ENCODE measurements at places on chromosomes 2 and 18.

DNA sequence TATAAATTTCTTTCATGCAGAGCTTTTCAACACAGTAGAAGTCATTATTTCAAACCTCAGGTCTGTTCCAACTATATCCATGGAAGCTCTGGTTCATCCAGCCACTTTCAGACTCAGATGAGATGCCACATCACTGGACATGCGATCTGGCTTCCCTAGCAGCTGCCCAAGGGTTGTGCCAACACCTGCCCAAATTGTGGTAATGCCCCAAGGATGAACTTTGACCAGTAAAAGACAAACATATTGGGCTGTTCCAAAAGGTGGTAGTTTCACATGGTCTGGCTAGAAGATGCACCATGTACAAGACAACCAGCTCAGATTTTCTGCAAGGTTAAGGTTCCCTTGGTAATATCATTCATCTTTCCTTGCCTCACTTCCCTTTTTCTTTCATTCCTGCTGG, 101.9 kb downstream of the THADA start:
- DNase-seq: no peak

DNA sequence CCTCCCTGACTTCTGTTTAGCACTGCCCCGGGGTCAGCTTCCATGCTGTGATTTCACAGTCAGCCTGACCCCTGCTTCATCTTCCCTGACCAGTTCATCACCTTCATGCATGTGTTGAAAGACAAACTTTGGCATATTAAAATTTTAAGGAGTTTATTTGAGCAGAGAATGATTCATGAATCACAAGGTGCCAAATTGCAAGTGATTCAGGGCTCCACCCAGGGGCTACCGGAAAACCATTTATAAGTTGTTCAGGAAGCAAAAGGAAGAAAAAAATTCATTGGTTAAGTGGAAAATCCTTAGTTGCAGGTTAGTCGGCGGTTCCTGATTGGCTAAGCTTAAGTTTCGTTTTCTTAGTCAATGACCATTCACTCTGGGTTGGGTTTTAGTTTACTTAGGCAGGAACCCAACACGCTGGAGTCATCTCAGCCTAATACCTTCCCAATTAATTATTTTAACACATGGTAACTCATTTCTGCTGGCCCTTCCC, 10.6 kb downstream of the IL1F10 start:
- DNase-seq: no peak

DNA sequence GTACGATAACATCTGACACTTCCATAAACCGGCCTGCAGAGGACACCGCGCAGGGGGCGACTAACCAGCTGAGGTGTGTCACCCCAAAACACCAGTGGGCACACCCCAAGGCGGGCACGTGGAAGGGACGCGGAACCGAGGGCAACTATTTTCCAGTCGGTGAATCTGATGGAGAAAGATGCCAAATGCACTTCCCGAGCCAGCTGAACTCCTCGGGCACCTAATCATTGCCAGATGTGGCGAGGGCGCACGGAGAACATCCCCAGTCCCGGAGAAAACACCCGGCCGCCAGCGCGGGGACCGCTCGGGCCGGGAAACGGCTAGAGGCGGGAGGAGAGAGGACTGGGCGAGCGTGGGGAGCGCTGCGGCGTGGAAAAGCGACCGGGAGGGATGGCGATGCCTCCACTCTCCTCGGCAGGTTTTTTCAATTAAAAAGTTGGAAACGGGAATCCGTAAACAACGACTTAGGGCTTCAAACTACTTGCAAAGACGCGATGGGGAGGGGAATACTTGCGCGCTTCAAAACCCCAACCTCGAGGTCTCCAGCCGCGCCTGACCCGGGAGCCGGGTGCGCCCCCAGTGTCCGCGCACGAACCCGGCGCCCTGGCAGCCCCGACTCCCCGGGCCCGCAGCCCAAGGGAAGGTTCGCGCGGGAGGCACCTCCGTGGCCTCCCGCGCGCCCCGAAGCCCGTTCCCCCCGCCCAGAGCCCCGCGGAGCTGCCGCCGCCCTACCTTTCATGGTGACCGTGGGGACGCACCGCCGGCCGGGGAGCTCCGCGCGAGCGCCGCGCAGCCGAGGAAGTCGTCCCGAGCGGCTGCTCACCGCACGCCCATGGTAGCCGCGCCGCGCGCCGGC, 497 bp downstream of the COLEC12 start:
- no peak for DNase-seq

DNA sequence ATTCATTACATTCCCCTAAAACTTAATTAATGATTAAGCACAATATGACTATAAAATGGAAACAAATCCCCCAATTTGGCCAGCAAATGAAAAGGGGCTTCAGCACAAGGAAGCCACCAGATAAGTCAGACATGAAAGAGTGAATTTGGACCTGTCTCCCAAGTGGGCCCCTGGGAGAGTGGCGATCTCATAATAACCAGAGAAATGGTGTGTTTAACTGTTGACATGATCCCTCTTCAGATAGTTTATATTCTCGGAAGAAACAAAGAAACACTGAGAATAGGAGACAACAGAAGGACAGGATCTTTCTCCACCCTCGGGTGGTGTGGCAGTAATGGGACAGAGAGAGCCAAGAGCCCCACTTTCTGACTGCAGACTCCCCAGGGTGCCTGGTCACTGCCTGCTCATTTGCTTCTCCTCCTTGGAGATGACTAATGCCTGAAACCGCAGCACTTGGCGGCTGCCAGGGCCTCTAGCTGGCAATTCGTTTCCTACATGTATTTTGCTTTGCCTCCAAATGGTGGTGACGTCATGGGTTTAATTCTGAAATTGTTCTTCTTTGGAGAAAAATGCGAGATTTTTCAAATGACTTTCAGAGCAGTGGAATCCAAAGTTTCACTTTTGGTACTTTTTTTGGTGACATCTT, 46.4 kb upstream of the SPP2 start:
- DNase-seq: no peak

- no peak for DNase-seq
These were observed 215.0 kb downstream of the MYCN start for GRCh38 chr2:16155366-16155765.

DNA sequence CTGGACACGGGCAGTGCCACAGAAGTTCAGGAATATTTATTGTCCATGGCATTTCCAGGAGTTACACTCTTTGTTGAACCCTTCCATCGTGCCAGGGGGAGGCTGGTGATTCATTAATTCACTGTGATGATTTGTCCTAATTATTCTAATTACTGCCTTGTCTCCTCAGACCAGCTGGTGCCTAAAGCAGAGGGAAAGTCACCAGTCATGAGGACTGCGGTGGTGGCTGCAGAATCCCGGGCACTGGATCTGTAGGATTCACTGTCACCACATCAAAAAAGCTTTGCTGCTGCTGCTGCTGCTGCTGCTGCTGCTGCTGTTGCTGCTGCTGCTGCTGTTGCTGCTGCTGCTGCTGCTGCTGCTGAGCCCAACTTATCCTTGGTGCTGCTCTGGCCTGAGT, 908.2 kb downstream of the TSN start:
- DNase-seq: no peak

GRCh38 chr18:77567205-77567604, 317.6 kb downstream of the GALR1 start:
- no peak for DNase-seq

DNA sequence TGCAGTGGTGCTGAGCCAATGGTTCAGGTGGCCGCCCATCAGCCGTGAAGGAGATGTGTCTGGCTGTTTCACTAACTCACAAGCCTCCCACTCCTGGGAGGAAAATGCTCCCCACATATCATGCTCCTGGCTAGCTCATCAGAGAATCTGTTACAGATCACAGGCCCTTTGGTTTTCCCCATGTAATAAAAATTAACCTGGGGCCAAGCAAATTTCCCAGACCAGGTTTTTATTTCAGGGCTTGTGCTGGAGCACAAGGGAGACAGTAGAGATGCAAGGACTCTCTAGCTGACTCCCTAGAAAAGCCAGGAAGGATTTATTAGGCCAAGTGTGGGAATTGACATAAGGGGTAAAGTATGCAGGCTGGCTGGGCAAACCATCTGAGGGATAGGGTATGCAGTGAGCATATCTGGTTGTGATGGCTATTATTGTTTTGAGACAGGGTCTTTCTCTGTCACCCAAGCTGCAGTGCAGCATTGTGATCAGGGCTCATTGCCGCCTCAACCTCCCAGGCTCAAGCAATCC, 40.6 kb upstream of the CCBE1 start:
- no peak for DNase-seq

DNA sequence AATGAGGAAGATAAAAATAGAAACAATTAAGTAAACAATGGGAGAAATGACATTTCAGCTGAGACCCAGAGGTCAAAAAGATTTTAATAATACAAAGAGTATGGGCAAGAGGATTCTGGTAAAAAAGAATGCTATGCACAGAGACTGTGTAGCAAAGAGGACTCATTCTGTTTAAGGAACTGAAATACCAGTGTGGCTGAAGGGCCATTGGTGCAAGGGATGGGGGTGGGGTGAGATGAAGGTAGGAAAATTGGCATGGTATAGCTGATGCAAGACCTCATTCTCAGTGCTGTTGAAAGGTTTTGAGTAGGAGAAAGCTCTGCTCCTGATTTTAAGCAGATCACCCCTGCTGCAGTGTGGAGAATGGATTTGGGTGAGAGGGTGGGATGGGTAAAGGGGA, 10.8 kb downstream of the GALNT1 start:
- DNase-seq: no peak

DNA sequence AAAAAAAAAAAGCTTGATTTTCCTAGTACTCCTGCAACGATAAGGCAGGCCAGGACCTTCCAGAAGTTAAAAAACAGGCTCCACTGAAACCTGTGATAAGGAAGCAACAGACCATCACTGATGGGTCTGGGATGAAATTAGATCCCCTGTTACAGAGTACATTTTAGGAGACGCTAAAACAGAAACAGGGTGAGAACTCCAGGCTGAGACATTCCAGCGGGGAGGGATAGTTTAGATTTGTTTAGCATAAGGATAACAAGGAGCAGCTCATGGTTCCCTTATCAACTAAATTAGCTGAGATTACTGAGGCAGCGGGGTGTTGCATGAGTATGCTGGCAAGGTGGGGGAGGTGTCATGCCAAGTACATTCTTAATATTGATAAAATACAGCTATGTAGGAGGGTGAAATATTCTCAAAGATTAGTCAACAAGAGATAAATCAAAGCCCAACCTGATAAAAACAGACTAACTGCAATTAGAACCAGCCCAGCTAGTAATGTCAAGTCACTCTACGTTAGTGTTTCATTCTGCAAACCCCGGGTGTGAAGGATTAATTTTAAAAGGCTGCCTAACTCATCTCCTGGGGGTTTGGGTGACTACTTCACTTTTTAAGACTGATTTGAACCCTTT, 75.0 kb upstream of the BZW1 start:
- no peak for DNase-seq

GRCh38 chr2:159193791-159194190, 92.7 kb downstream of the WDSUB1 start:
- no peak for DNase-seq

- no peak for DNase-seq
These were observed 170.7 kb upstream of the FSIP2 start for GRCh38 chr2:185567940-185568339.

GRCh38 chr18:10131081-10131459, 217.3 kb downstream of the VAPA start:
- DNase-seq: no peak

DNA sequence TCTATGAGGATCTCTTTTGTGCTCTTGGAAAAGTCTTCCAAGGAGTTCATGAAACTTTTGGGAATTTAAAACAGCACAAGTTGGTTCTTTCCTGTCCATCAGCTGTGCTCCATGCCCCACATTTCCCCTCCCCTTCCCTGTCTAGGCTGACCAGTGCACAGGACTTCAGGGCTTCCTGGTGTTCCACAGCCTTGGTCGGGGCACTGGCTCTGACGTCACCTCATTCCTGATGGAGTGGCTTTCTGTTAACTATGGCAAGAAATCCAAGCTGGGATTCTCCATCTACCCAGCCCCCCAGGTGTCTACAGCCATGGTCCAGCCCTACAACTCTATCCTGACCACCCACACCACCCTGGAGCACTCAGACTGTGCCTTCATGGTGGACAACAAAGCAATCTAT, 8.1 kb upstream of the DNAJB2 start:
- no peak for DNase-seq

DNA sequence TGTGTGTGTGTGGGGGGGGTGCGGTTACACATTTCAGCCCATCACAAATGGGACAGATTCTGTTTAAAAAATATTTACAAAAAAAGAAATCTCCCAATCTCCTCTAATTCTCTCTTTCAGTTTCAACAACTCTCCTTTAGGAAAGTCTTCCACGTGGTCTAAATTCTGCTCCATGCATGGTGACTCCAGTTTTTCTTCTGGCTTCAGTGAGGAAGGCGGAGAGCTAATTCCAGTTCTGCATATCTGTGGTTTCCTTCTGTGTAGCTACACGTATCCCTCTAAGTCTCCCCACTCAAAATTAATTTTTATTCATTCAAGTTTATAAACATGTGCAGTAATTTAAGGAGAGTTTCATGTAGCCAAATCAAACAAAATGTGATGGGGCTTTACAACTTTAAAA, 111.6 kb downstream of the SLC4A3 start:
- DNase-seq: no peak

- DNase-seq: no peak
These were observed 25.2 kb downstream of the AAK1 start for GRCh38 chr2:69618362-69618761.

DNA sequence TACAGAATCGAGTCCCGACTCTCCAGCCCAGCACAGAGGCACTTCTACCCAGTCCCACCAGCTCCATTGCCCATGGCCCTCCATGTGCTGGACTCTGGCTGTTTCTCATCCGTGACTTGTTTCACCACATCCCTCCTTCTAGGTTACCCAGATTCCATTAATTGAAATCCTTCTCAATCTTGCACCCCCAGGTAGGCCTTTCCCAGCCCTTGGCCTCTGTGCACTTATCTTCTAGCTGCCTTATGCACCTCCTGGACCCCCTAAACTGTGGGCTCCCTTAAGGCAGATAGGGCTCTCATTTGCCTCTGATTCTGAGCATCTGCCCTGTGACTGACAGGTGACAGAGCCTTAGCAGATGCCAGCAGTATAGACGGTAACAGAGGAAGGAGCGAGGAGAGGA, 9.2 kb downstream of the MYCN start:
- DNase-seq: no peak

Measured in natural killer cell (primary cell).